ENCODE measurements at places on chromosomes 3 and 15.

DNA sequence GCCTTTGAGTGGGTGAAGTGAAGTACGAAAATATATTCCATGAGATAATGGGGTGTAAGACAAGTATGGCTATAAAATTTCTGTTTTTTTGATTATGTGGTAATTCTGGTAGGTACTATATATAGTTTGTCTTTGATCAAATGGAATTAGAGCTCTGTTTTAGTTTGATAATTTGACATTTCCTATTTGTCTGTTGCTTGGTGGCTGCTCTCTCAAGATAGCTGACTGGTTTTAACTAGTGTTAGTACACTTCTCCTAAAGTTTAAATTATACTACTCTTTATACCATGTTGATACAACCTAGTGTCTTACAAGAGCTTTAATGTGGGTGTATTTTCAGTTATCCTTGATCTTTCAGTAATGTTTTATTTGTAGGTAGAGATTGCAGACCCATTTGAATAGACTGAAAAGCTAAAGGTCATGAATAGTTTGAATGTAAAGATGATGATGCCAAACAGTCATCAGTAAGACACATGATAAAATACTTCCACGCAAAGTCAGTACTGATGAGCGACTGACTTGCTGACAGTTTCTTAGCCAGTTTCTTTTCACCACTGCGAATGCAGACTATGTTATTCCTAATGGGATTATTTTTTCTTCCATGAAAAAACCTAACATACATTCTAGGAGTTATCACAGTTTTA is 15.2 kb downstream of the SACM1L start:
- no peak for DNase-seq

- DNase-seq = peak; percentile 17
These were observed at the start of gene CNTN4 for GRCh38 chr3:2098398-2099027. CNTN4 (plus strand) TSS chr3:2098866.

- no peak for DNase-seq
These were observed 138.4 kb upstream of the KCNMB2 start for GRCh38 chr3:178397836-178398235.

DNA sequence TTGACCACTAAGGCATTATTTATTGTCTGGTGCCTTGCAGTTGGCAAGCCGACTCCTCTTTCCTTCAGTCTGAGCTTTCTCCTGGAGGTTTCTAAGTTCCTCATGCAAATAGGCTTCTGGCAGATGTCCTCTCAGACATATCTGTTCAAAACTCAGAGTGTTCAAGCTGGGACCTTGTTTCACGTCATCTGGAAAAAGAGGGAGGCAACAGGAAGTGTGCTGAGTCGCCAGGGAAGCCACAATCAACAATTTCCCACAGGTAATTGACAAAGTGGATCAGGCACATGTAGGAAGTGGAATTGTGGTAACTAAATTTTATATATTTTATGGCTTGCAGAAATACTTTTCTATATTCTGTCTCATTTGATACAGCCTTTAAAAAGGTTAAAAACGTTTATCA is 14.6 kb downstream of the SCG5 start:
- DNase-seq = no peak

DNA sequence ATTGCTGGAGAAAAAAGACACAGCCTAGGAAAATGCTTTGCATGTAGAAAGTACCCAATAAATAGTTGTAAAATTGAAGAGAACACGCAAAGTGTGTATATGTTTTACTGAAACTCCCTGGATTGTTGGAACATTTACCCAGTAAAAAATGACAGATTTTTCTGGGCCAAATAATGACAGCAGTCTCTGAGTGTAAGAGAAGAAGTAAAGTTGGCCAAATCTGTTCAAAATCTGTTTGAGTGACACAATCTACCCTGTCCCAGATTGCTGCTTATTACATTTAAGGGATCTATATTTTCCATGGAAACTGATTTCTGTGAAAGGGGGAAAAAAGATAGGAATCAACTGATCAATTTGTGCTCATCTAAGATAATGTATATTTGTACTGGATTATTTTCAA is 267.9 kb downstream of the TUSC7 start:
- no peak for DNase-seq

DNA sequence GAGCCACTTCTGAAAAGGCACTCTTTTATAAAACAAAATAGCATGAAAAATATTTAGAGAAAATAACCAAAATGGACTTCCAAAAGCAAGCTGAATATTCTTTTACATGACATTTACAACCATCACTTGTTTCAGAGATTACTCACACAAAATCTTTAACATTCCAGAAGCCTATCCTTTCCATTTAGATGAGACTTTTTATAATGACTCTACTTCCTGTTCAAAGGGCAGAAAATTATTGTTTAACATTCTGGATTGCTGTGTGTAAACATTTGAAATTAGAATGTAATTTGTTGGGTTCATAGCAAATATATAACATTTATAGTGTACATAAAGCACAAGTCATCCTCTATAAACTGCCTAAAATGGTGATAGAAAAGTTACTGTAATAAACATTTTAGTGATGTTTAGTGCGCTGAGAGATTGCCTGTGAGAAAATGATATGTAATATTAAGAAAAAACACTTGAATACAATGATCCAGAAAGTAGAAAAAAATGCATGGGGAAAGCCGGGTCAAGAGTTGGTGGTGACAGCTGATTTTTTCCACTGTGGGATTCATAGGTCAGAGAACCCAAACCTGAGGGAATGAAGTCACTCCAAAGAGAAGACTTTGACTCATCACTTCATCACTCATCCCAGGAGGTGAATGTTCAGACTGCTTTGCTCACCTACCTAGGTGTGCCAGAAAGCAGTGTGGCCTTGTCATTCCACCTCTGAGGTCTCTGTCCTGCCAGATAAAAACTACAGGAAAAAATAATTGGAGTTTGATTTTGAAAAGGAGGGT is 305.8 kb downstream of the ARPP21 start:
- DNase-seq = no peak

DNA sequence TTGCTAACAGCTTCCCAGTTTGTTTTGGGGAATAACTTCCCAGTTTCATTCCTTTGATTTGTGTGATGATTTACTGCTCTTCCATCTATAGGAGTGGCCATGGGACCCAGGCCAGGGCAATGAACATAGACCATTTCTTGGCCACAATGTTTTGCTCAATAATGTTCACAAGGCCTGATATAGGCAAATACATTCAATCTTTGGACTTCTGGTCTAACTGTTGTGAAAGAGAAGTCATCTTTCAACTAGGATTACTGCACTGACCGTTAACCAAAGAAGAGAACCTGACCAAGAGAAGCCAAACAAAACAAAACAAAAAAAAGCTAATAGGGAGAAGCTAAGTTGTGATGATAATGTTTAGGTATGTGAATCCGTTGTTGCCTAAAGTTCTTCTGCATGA is 221.8 kb upstream of the SUCLG2 start:
- DNase-seq = no peak

GRCh38 chr15:52496175-52496574 is 32.5 kb downstream of the MYO5A start:
- DNase-seq = no peak

DNA sequence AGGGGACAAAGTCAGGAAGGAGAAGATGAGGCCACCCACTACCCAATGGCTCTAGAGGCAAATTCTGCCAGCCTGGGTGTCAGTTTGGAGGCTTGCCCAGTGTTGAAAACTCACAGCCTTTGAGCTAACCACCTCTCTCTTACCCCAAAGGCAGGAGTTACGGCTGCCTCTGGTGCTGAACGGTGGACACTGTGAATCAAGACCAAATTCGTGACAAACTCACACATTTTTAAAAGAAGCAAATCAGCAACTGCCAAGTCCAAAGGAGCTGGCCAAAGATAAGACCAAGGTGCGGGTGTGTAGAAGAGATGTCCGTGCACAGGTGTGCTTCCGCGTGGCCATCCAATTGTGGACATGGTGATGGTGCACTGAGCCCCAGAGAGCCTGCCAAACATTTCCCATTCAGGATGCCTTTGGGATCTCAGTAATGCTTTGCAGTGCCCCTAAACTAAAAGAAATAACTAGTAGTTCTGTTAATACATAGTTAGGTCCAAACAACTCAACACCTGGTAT is 74.6 kb downstream of the FAM174B start:
- DNase-seq = no peak

DNA sequence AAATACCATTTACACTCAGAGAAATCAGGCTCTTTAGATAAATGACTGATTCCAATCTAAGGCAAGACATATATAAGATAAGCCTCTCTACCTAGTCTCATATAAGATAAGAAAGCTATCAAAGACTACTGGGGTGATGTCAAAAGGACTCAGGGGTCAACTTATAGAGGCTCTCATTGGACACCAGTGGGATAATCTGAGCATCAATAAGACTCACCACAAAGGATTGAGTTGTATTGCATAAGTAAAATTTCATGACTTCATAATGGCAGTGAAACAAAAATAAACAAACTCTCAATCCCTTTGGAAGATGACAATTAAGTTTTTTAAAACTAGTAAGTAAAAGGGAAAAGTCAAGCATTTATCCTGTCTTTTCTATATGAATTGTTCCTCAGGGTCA is 317.8 kb downstream of the SHQ1 start:
- DNase-seq = no peak
